ENCODE measurements at places on chromosomes 7 and 10. TPM values are rescaled to one million over a fixed set of nuclear protein-coding genes. Genes with fewer than 3 reads are reported as not detected.

LEP gene
- 0.70 TPM for total RNA-seq

TMEM225B gene
- total RNA-seq: 1.6 TPM

SUN3 gene
- not detected for total RNA-seq

SYT15B gene
- total RNA-seq: 2.7 TPM

VKORC1L1 gene
- total RNA-seq: 14.6 TPM

CYP2C18 gene
- total RNA-seq: 0.29 TPM

ZNF485 gene
- 3.7 TPM for total RNA-seq

CRPPA gene
- 6.8 TPM for total RNA-seq

MOSPD3 gene
- total RNA-seq: 15.4 TPM

TRIM50 gene
- total RNA-seq: 0.18 TPM

RSPH10B gene
- total RNA-seq: 2.0 TPM

C10orf53 gene
- total RNA-seq: not detected

GBF1 gene
- total RNA-seq: 41.2 TPM

PLEKHS1 gene
- total RNA-seq: 0.18 TPM

PNLIP gene
- 0.12 TPM for total RNA-seq

EVX1 gene
- not detected for total RNA-seq

KCNMA1 gene
- 8.3 TPM for total RNA-seq

HTR5A gene
- not detected for total RNA-seq

GSTK1 gene
- total RNA-seq: 149 TPM

CYP26C1 gene
- total RNA-seq: not detected

PAXIP1 gene
- total RNA-seq: 13.7 TPM

ENTPD1 gene
- total RNA-seq: 28.9 TPM

LARP4B gene
- total RNA-seq: 45.3 TPM

XPNPEP1 gene
- 106 TPM for total RNA-seq

WIPF3 gene
- total RNA-seq: 1.5 TPM

LLCFC1 gene
- not detected for total RNA-seq

NUTM2E gene
- 0.76 TPM for total RNA-seq

PFKFB3 gene
- 90.5 TPM for total RNA-seq

SCIN gene
- 110 TPM for total RNA-seq

PNLIPRP3 gene
- total RNA-seq: not detected

AUTS2 gene
- 69.8 TPM for total RNA-seq

LRIT2 gene
- not detected for total RNA-seq

ANKMY2 gene
- 25.2 TPM for total RNA-seq

ELN gene
- total RNA-seq: 108 TPM

POU6F2 gene
- 0.29 TPM for total RNA-seq

ADAM12 gene
- 54.4 TPM for total RNA-seq

TNPO3 gene
- total RNA-seq: 51.3 TPM

UPK3B gene
- total RNA-seq: 1.6 TPM

SFXN2 gene
- 44.4 TPM for total RNA-seq

AKR1C4 gene
- not detected for total RNA-seq

HSPA14 gene
- total RNA-seq: 10.0 TPM

PTPN20 gene
- 3.6 TPM for total RNA-seq

UCN3 gene
- total RNA-seq: not detected

SEMA3A gene
- total RNA-seq: 17.3 TPM
